ENCODE measurements at places on chromosomes 6 and 20.

DNA sequence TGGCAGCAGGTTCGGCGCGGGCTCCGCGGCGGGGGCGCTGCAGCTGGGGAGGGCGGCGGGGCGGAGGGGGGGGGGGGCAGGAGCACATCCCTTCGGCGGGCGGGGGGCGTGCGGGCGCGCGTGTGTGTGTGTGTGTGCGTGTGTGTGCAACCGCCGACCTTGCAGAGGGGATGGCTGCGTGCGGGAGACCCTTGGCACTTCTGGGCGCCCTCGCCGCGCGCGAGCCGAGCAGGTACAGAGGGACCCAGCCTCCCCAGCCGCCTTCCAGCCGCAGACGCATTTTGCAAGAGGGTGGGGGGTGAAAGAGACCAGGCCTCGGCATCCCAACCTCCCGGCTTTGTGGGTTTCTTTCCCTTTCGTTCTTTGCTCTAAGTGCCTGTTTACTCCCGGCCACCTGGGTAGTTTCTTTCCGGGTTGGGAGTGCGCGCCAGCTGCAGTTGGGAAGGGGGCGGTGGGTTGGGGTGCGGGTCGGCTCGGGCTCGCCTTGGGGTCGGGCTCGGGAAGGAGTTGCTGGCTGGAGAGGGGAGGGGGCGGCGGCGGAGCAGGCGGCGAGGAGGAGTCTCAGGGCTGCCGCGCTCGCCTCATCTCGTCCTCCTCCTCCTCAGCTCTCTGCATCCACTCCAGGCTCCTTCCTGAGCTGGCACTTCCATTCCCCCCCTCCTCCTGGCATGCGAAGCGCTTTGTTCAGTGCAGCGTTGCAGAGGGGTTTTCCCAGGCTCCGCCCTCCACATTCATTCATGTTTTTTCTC lies 620 bp downstream of the HIVEP1 start:
- DNase-seq = peak; percentile 86

- DNase-seq = no peak
Observed at GRCh38 chr6:167247814-167248595, 43.1 kb upstream of the UNC93A start.

GRCh38 chr20:3459881-3460307 lies 10.9 kb upstream of the ATRN start:
- DNase-seq = no peak

DNA sequence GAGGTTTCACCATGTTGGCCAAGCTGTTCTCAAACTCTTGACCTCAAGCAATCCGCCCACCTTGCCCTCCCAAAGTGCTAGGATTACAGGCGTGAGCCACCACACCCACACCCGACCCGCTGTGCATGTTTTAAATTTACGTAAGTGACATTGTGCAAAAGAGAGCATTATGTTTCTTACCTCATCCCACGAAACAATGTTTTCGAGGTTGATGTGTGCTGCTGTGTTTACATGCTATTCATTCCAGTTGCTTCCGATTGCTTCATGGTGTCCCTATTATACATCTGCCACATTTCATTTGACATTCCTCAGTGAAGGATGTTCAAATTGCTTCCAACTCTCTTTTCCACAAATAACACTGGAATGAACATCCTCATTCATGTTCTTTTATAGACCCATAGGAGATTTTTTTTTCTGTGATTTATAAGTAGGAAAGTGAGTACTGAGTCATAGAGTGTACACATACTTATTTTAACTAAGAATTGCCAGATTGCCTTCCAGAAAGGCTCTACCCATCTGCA lies 403.9 kb upstream of the JARID2 start:
- no peak for DNase-seq

- DNase-seq = no peak
Observed at GRCh38 chr6:16626650-16627049, 134.6 kb downstream of the ATXN1 start.
